ENCODE measurements at places on chromosomes 7 and 10. TPM values are rescaled to one million over a fixed set of nuclear protein-coding genes. Genes with fewer than 3 reads are reported as not detected.

GPR85 gene
- total RNA-seq = 1.1 TPM

GSTO1 gene
- total RNA-seq = 203 TPM

ZNHIT1 gene
- 94.7 TPM for total RNA-seq

MEOX2 gene
- 10.7 TPM for total RNA-seq

ADAM22 gene
- 3.1 TPM for total RNA-seq

TRIM4 gene
- total RNA-seq = 33.5 TPM

C10orf90 gene
- 1.2 TPM for total RNA-seq

CLRN3 gene
- total RNA-seq = not detected

SP8 gene
- not detected for total RNA-seq

C10orf62 gene
- not detected for total RNA-seq

ACSM6 gene
- total RNA-seq = not detected

OR2A42 gene
- not detected for total RNA-seq

SUN3 gene
- total RNA-seq = not detected

LIPJ gene
- 2.2 TPM for total RNA-seq

LRRC4 gene
- total RNA-seq = 1.1 TPM

ATAD1 gene
- 31.4 TPM for total RNA-seq

CNTNAP2 gene
- total RNA-seq = not detected

ASAH2 gene
- total RNA-seq = not detected

FIS1 gene
- 193 TPM for total RNA-seq

NKX2-3 gene
- total RNA-seq = not detected

CYP2C9 gene
- not detected for total RNA-seq

ELAPOR2 gene
- total RNA-seq = 29.5 TPM

KCNH2 gene
- not detected for total RNA-seq

All from subcutaneous adipose tissue (tissue), 4 donors.